Neuronal stem cell (in vitro differentiated cells): ENCODE measurements at places on chromosomes 3 and 15.

DNA sequence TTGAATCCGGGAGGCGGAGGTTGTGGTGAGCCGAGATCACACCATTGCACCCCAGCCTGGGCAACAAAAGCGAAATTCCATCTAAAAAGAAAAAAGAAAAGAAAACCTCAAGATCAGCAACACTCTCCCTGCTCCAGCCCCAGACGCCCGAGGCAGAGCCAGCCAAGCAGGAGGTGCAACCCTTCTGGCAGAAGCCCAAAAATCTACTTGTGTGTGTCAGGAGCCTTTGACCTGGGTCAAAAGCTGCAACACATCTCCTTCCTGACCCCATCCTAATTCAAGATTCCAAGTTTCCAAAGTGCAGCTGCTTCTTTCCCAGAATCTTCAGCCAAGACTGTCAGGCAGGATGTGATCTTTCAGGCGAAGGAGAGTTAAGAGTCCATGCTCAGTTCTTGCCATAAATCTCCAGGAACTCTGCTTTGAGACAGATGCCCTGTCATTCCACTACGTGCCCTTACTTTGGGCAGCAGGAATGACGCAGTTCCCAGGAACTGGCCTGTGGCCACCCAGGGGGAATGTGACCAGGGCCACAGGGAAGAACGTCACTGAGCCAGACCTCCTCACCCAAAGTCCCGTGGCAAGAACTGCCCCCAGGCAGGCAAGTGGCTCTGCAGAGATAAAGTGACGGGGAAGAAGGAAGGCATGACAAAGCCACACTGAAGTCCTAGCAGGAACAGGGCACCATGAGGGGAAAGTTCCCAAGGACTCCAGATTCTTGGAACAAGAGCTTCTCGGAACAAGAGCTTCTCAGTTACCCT lies 39.4 kb downstream of the SH3BP5 start:
- no peak for DNase-seq

DNA sequence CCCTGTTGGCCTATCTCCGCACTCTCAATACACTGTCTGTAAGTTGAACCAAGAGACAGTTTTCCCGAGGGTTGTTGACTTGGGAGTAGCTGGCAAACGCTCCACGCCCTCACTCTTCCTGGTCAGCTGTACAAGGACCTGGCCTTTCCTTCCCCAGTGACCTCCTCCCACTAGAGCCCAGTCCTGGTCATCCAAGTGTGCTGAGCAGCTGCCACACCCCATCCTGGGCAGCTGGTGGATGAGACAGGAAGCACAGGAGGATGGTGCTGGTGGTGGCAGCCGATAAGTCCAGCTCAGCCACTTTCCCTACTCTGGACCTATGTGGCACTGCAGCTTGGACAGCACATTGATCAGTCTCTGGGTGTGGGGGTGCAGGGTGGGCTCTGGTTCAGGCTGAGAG lies 19.8 kb downstream of the PFKFB4 start:
- no peak for DNase-seq

DNA sequence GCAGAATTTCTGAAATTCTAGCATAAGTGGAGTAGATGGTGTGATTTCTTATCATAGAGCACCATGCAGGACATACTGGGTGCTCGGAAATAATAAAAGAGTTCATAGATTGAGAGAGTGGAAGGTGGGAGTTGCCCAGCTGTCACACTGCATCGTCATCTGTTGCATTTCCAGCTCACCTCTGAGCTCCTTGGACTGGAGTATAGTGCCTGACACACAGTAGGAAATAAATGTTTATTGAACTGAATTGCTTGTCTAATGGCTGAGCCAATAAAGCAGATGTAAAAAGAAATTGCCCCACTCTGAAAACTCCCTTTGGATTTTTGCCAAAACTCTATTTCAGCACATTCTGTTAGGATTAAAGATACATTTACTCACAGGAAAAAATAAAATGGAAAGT lies 108.9 kb upstream of the UBE2E1 start:
- DNase-seq, result no peak

DNA sequence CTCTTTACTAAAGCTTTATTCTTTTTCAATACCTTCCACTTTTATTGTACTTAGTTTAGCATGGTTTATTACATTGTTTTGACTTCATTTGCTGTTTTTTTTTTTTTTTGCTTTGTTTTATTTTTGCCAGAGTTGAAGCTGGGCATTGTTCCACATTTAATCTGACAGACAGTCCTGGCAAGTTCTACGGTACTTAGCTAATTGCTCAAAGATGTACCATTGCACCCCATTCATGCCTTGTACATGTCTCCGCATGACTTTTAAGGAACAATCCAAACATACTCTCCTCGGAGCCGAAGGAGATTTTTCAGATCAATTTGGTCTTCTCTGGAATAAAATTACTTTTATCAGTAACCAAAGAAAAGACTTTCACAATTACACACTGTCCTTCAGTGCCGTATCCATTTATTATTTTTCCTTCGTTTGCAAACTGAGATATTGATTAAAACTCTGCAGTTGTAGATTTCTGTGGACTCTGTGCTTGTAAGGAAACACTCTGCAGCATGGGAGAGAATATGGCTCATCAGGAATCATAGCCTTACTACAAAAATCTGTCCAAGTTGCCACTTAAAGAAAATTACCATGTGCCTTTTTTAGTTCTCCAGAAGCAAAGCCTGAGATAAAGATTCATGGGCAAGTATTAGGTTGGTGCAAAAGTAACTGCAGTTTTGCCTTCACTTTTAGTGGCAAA lies 952.0 kb downstream of the AGBL1 start:
- DNase-seq, result no peak

DNA sequence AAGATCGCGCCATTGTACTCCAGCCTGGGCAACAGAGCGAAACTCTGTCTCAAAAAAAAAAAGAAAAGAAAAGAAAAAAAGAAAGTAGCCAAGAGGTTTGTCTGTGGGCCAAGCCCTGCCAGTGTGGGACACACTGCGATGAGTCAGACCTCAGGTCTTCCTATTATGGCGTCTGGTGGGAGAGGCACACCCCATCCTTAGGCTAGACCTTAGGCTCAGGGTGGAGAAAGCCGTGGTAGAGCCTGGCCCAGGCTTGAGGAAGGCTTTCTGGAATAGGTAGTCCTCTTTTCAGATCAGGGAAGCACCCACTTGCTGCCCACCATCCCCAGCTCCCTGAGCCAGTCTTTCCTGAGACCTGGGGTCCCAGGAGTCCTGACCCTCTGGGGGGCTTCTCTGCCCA lies 6.0 kb downstream of the HEMK1 start:
- no peak for DNase-seq

- DNase-seq, result no peak
These were observed 25.3 kb downstream of the SLC30A4 start for GRCh38 chr15:45497261-45497660.

DNA sequence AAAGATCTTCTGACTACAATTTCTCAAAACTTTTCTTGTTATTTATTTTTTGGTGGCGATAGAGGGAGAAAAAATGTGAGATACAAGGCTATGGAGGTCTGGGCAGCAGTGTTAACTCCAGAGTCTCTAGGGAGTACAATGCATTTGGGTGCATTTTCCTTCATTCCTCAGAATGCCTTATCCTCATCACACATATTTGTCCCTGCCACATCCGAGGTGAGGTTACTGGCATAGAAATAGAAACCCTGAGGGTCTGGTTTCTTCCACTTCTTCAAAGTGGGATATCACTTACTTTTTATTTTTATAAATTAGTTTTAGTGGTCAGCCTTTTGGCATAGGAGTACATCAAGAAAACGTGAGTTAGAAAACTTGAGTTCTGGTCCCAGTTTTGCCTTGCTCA lies 150.4 kb downstream of the TIGIT start:
- DNase-seq, result no peak

- DNase-seq, result no peak
These were observed 206.4 kb downstream of the STAG1 start for GRCh38 chr3:136545664-136546268.

DNA sequence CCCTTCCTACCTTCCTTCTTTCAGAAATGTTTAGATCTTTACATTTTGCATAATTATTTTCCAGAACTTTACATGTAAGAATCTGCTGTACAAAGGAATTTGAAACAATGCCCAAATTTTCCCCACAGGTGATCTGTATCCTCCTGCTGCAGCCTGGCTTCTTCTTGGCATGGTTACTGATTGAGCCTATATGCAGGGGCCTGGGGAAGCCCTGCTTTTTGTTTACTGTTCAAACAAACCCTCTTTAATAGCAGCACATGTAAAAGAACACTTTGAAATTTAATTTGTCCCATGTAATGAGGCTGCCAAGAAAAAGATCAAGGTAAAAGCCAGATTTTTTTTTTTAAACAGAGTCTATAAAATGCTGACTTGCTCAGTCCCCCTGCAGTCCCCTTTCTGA lies 432.2 kb downstream of the TUSC7 start:
- DNase-seq, result no peak

- DNase-seq, result no peak
These were observed 562.7 kb downstream of the GBE1 start for GRCh38 chr3:81198756-81199155.

DNA sequence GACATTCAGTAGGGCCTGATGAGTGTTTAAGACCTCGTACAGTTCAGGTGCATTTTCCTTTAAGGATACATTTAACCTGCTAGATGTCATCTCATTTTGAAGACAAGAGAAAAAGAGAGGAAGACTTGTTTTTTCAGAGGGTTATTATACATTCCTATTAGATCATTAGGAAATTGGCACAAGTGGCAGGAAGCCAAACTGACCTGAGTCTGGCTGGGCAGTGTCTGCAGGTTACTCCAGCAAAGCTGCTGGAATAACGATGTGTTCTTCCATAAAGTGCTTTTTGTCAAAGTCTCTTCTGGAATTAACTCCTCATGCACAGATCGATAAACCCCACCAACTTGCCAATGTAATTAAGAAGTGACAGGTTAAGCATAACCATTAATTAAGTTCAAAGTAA lies 396.4 kb upstream of the TPRG1 start:
- no peak for DNase-seq

- DNase-seq, result no peak
These were observed 36.9 kb downstream of the NR1D2 start for GRCh38 chr3:23981955-23982354.

GRCh38 chr3:9912294-9912935 lies 4.5 kb upstream of the IL17RC start:
- no peak for DNase-seq

DNA sequence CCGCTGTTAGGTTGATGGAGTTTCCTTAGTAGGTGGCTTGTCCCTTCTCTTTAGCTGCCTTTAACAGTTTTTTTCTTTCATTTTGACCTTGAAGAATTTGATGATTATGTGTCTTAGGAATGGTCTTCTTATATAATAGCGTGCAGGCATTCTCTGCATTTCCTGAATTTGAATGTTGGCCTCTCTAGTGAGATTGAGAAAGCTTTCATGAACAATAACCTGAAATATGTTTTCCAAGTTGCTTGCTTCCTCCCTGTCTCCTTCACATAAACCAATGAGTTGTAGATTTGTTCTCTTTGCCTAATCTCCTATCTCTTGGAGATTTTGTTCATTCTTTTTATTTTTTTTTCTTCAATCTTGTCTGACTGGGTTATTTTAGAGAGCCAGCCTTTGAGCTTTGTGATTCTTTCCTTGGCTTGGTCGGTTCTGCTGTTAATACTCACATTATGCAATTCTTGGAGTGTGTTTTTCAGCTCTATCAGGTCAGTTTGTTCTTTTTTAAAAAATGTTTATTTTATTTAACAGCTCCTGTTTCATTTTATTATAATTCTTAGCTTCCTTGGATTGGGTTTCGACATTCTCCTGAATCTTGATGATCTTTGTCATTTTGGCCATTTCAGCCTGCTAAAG lies 627.9 kb downstream of the SI start:
- DNase-seq, result no peak

GRCh38 chr3:11611341-11611799 lies 32.3 kb downstream of the VGLL4 start:
- no peak for DNase-seq

DNA sequence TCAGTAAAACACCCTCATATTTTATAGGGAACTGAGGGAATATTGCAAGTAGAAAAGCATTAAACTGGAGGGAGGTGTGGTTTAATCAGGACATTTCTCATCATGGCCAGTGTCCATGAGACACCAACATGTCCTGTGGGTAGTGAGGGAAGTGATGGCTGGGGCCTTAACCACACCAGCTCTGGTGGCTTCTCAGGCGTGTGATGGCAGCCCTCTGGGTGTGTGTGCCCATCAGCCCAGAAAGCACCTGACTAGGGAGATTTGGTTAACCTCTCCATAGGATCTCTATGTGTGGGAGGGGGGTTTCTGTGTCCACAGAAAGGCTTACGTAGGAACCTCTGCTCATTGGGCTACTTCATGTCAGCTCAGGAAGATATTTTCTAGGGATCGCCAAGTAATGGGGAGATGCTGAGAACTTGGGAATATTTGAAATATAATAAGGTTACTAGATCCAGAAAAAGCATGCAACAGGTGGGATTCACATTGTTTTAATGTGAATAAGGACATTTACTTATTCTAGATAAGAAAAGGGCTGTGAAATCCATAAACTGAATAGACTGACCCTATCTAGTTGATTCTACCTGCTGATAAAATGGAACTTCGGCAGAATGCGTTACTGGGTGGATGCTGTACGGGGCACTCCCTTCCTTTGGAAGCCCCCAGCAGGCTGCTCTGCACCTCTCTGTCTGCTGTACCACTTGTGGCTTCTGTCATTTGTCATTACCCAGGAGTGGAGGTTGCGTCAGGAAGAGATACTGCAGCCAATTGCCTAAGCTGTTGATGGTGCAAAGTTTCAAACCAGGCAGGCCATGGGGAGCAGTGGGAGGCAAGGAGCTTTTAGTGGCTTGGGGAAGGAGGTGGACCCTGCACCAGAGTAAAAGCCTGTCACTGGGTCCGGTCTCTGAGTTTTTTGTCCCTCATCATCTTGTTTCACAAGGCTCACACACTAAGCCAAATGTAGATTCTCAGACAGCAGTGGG lies 21.5 kb downstream of the PDHB start:
- no peak for DNase-seq

- no peak for DNase-seq
These were observed 749.4 kb downstream of the PLOD2 start for GRCh38 chr3:145411605-145412004.

- no peak for DNase-seq
These were observed 28.4 kb downstream of the CPN2 start for GRCh38 chr3:194322678-194323211.

DNA sequence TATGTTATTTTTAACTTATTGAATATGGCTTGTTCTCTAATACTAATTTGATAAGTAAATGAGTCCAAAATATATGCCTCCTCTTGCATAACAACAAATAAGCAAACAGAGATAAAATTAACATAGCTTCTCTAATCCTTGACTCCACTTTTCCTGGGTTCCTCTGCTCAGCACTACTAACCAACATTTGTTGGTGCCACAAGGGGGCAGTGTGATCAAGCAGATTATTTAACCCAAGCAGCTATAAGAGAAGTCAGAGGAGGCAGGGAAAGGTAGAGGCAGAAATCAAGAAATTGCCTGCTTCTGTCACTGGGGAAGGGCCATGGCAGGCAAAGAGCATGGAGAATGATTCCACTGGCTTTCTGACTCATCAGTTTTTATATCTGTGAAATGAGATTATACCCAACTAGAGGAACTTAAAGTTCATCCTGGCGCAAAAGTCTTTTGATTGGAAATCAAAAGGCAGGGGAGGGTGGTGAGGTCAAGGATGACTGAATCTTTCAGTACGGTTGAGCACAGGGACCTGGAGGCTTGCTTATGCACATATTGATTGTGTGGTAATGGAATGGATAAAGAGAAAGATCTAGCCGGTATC lies 152.2 kb downstream of the IGSF11 start:
- peak; percentile 65 for DNase-seq

GRCh38 chr3:49668861-49669260 lies 5.3 kb upstream of the APEH start:
- no peak for DNase-seq

- DNase-seq, result peak; percentile 82
These were observed at the start of gene ZBTB38 for GRCh38 chr3:141368062-141368924. TSS of gene ZBTB38 (plus strand) at chr3:141368504. CDS start at chr3:141442389, 73,885 bp downstream.
